Left hindlimb (tissue), 1 donor: ENCODE measurements at places on chromosomes 12 and 14.

DNA sequence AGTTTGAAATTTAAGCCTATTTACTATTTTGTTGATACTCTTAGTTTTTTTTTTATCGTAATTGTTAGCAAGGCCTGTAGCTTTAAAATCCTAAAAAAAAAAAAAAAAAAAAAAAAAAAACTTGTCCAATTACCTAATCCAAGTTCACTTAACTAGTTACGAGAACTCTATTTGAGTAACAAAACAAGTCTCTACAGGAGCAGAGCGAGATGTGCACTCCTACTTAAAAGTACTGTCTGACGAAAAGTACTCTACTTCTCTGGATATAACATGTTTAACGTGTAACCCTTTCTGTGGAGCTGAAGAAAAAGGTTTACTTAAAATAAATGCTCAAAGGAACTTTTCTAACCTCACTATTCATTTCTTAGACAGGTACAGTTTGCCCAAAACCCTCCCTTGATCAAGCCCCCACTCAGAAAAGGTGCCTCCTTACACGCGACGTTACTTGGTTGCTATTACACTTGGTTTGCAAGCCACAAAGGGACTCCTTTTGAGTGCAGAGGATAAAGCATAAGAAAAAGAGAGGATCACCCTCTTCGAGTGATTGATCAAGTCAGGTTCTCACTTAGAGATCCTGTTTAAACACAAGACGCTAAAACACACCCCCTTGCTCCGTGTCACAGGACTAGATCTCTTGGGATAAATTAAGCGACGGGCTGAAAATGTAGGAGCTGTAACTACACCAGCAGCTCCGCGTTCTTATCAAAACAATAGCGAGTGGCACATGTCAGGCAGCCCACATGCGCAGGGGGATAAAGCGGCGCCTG lies 2.2 kb downstream of the BAZ1A start:
- DNase-seq: no peak

- peak; percentile 45 for DNase-seq
Observed at GRCh38 chr12:21773263-21773741, 1.2 kb downstream of the KCNJ8 start.

DNA sequence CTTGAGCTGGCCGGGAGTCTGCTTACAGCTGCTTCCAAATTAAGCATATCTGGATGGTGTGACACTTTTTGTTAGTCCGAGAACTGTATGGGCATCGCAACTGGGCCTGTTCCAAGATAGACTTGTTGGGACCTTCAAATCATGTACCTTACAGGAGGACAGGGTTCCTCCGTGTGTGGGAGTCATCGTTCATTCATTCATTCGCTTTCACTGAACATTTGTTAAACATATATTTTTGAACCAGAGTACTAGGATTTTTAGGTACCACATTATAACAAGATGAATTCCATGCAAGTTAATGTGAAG lies 387 bp upstream of the IPO8 start:
- no peak for DNase-seq

GRCh38 chr14:76133103-76133502 lies 18.6 kb upstream of the GPATCH2L start:
- DNase-seq: no peak

DNA sequence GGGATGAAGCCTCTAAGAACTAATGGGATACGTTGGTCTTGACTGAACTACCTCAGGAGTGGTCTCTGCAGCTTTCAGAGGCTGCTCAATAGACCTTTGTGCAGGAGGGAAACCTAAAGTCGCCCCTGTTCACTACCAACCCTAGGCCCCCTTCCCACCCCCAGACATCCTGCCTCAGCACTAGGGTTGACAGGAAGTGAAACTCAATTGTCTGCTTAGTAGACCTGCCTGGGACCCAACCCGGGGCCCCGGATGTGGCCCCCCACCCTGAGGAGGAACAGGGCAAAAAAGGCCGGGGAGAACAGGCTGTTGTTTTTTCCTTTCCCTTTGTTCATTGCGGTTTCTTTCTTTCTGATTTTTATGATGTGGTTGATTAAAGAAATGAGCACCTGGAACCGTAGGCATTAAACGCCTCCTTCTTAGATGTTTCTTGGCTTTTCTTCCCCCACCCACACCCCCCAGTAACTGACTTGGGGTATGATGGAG lies 1.6 kb upstream of the DGKA start:
- DNase-seq: peak; percentile 32

GRCh38 chr12:75350413-75350812 lies 15.9 kb downstream of the GLIPR1L1 start:
- no peak for DNase-seq

DNA sequence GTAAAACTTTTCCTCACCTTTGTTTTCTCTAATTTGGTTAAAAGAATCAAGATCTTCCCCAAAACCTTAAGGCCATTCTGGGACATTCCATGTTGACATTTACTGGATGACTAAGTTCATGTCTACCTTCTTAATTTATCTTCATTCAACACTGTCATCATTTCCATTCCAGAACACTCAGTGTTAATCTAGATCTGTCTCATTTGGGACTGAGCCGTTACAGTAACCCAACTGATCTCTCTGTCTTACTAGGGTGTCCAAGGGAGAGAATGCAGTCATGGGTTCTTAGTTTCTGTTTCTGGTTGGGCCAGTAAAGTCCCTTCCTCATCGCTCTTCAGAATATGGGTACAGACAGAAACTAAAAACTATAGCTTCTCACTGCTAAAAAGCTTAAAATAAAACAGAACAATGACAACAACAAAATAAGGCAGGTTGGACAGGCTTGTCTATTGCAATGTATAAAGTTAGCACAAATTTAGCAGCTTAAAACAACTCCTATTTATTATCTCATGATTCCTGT lies 144.8 kb downstream of the ASCL1 start:
- DNase-seq: no peak

- DNase-seq: no peak
Observed at GRCh38 chr14:35197015-35197414, 74.7 kb downstream of the PRORP start.

DNA sequence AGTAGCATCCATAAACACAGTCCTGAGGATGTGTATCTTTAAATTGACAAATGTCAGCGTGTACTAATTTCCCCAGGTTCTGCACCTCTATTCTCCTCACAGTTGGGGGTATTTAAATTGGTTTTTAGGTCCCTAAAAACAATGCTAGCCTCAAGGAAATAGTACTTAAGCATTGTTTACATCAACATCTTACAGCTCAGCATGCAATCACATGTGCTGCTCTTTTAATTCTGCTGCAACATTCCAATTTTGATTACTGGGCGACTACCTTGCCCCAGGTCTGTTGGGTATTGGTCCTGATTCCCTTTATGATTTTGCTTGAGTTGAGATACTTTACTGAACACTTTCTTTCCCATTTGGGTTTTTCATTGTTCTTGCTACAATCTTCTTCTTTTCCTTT lies 616.6 kb downstream of the CCER1 start:
- DNase-seq: no peak

GRCh38 chr12:108360487-108360886 lies 21.4 kb upstream of the CMKLR1 start:
- peak; percentile 49 for DNase-seq

- no peak for DNase-seq
Observed at GRCh38 chr14:91396959-91397815, 20.4 kb downstream of the CCDC88C start.

- no peak for DNase-seq
Observed at GRCh38 chr14:92595267-92595666, 81.7 kb downstream of the RIN3 start.

DNA sequence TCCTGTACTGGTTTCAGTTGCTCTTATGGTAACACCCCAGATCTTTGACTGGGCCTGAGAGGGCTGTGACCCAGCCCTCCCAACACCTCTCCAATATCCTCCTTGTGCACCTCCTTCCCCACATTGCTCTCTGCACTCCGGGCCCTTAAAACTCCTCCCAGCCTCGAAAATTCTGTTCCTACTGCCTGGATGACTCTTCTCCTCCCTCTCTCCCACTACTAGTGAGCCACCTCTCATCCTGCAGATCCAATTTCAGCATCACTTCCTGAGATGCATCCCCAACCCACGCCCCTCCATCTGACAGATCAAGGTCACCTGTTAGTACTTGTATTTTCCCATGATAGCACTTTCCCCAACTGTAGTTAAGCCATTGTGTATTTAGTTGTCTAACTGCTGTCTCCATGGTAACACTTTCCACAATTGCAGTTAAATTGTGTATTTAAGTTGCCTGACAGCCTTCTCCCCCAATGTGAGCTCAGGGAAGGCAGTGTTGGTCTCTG lies 11.5 kb upstream of the NT5DC3 start:
- no peak for DNase-seq

DNA sequence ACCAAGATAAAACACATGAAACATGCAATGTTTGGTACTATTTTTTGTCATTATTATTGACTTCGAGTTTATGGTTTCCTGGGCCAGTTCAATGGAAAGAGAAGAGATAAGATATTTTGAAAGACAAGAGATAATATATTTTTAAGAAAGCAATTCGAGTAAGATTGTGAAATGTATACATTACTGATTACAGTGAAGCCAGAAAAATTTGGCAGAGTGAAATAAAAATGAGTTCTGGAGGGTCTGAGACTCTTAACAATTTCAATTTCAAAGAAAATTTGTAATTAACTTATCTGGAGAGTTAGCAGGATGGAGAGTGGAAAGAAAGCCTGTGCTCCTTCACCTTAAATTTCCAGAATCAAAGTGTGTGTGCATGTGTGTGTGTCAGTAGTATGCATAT lies 17.3 kb downstream of the CCER1 start:
- no peak for DNase-seq

GRCh38 chr12:123519141-123520001 lies 14.1 kb downstream of the RILPL1 start:
- DNase-seq: no peak

- peak; percentile 64 for DNase-seq
Observed at GRCh38 chr12:54217774-54218241, 29.0 kb upstream of the SMUG1 start.

DNA sequence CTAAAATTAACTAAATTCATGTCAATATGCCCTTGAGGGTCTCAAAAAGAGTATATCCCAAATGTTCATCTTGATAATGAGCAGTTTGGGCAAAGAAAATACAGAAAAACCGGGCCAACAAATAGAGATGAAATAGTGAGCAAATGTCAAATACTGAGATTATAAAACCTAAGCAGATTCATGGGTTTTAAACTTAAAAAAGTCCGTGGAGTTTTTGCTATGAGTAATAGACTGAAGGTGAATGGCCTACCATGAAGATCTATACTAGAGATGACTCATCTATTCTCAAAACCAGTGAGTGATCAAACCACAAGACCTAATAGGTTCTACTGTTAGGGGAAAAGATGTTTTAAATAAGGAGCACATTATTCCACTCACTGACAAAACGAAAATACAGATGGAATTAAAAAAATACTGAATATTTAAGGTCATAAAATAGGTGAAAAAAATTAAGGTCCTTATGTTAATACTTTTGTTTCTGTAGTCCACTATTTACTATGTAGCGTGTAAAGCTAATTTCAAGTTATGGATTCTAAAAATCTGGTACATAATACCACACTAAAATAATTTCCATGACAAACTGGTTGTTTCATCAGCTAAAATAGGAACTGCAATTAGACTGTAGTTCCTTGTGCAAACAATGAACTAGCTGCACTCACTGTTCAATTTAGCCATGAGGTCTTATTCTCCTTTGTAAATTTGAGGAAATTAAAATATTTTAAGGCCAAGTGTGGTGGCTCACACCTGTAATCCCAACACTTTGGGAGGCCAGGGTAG lies 5.0 kb downstream of the HNRNPC start:
- DNase-seq: no peak

- no peak for DNase-seq
Observed at GRCh38 chr12:104454997-104455396, 1.8 kb upstream of the CHST11 start.

- no peak for DNase-seq
Observed at GRCh38 chr14:87960013-87960787, 32.8 kb downstream of the GALC start.

GRCh38 chr14:100526632-100527031 lies 60.6 kb downstream of the BEGAIN start:
- DNase-seq: no peak

- DNase-seq: no peak
Observed at GRCh38 chr14:67195279-67195678, 6.0 kb downstream of the GARIN2 start.

DNA sequence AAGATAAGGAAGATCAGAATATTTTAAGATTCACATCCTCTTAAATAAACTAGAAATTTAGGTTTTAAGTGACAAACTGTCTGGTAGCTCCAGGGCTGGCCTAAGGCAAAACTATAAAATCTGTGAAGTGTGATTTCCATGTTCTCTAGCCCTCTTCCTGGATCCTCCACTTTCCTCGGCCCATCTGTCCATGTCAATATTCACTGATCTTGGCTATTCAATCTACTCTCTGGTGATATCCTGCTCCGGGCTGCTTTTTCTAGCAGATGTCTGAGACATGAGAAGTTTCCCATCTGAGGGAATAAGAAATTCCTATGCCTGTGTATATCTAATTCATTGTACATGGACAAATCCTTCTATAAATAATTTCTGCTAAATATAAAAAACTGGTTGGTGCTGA lies 500.4 kb downstream of the GALC start:
- no peak for DNase-seq

GRCh38 chr14:99908653-99909250 lies 115.5 kb downstream of the EML1 start:
- no peak for DNase-seq

DNA sequence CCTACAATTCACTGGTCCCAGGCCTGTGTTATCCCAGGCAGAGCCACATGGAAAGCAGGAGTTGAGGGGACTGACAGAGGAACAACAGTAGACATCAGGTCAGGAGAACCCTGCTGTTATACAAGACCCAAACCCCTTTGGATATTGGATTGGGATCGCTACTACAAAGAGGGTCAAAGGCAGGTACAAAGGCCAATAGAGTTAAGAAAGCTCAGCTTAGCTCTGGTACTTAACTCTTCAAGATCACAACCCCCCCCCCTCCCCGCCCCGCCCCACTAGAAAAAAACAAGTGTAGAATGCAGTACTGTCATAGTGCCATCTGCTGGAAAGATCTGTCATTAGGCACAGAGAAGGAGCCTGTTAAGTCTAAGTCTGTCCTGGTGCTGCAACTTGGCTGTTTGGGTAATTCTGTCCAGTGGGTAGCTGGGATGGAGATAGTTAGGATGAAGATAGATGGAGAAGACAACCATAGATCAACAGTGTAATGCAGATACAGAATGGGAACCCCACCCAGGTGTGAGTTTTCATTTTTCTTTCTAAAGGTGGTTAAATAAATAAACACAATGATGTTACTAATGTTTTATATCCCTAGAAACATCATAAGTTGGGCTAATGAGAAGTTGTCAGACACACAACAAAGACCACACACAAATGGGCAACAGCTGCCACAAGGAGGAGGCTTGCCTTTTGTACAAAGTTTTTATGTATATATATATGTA lies 17.2 kb downstream of the REM2 start:
- peak; percentile 66 for DNase-seq

DNA sequence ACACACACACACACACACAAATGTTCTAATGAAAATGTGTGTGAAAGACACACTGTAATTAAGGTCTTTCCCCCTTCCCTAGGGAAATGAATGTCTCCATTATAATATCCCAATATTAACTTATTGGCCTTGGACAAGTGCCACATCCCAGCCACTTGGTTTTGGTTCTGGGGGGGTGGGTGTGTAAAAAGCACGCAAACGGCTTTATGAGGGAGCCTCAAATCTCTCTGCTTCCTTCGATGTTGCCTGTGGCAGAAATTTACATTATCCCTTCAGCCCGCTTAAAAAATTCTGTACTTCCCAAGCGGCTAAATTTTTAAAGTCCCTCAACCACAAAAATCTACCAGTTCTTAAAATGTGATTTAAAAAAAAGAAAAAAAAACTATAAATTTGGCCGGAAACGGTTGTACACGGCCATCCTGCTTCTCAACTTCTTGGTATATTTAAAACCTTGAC lies 432 bp downstream of the C14orf93 start:
- DNase-seq: no peak

- DNase-seq: no peak
Observed at GRCh38 chr14:103641161-103641560, 12.2 kb downstream of the KLC1 start.
